Sigmoid colon (tissue), 7 donors: ENCODE measurements at places on chromosomes 2 and 18. TPM values are rescaled to one million over a fixed set of nuclear protein-coding genes. Genes with fewer than 3 reads are reported as not detected.

GRCh38 chr2:86646865-86647264 lies 23.2 kb upstream of the RNF103 start:
- H3K27me3 ChIP-seq, result no peaks in the 10 kb centered on the region
- H3K4me3 ChIP-seq, result no peak overlapping the region
- no peak for DNase-seq
- H3K36me3 ChIP-seq, result no peaks in the 10 kb centered on the region
- peaks cover 4% of the 10 kb centered on the region for H3K4me1 ChIP-seq
- no peak overlapping the region for H3K27ac ChIP-seq

GRCh38 chr2:237073552-237073951 lies 12.1 kb upstream of the COPS8 start:
- no peak overlapping the region for H3K4me3 ChIP-seq
- no peak for DNase-seq
- H3K27ac ChIP-seq, result no peak overlapping the region
- H3K36me3 ChIP-seq, result no peaks in the 10 kb centered on the region
- H3K4me1 ChIP-seq, result no peaks in the 10 kb centered on the region

- H3K4me1 ChIP-seq, result no peaks in the 10 kb centered on the region
- no peak overlapping the region for H3K4me3 ChIP-seq
- H3K27ac ChIP-seq, result no peak overlapping the region
- peaks cover 9% of the 10 kb centered on the region for H3K27me3 ChIP-seq
- no peaks in the 10 kb centered on the region for H3K36me3 ChIP-seq
- no peak for DNase-seq
These were observed 50.7 kb downstream of the CIB4 start for GRCh38 chr2:26590508-26590907.

The CRYBA2 gene
- total RNA-seq, result not detected

The IL1F10 gene
- not detected for total RNA-seq

The ANKRD30BL gene
- not detected for total RNA-seq
